NCI-H345 (cell line): ENCODE measurements at places on chromosomes 1 and 21.
A peak's percentile ranks its signal among the peaks of the same experiment; 100 is the strongest.

DNA sequence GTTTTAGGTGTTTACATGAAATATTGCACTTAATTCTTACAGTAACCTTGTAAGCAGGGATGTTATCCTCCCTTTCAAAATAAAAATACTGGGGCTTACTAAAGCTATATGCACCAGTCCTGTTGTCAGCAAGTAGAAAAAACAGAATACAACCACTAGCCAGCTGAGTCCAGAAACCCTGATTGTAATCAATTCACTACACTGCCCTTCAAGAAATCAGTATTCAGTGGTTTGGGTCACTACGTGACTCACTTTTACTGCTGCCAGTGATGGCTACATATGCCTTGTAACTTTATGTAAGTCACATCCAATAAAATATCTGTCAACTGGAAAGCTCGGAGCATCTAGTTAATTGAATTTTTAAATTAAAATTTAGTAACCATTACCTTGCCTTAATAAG lies 376.3 kb upstream of the DEPDC1 start:
- DNase-seq, result no peak

GRCh38 chr1:27448982-27449381 lies 41.0 kb downstream of the WASF2 start:
- DNase-seq, result no peak

GRCh38 chr21:17402937-17403336 lies 109.9 kb upstream of the CXADR start:
- DNase-seq, result no peak

DNA sequence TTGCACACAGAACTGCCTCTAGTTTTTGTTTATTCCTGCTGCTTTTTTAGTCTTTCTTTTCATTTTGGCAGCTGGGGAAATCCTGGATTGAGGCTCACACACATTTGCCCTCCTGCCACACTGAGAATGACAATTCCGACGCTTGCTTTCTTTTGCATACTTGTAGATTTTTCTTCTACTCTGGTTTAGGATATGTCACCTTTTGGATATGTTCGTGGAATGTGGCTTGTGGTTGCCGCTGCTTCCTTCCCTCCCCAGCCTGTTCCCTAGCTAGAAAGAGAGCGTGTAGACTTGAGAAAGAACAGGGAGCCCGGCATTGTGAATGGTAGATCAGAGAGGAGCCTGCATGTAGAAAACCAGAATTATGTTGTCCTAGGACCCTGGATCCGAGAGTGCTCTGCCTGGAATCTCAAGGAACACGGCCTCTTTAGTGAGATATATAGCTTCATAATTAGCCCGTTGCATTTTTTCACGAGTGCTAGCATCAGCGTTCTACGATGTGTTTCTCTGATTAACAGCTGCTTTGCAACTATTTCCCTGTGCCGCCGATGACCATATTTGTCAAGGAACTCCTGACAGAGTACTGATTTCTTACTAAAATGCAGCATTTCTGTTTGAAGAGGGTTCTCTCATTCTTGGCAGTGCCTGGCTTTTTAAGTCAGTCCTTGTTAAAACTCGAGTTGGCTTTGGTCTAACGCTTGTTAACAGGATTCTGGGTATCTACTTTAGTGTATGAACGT lies 56.2 kb downstream of the PEX14 start:
- no peak for DNase-seq

DNA sequence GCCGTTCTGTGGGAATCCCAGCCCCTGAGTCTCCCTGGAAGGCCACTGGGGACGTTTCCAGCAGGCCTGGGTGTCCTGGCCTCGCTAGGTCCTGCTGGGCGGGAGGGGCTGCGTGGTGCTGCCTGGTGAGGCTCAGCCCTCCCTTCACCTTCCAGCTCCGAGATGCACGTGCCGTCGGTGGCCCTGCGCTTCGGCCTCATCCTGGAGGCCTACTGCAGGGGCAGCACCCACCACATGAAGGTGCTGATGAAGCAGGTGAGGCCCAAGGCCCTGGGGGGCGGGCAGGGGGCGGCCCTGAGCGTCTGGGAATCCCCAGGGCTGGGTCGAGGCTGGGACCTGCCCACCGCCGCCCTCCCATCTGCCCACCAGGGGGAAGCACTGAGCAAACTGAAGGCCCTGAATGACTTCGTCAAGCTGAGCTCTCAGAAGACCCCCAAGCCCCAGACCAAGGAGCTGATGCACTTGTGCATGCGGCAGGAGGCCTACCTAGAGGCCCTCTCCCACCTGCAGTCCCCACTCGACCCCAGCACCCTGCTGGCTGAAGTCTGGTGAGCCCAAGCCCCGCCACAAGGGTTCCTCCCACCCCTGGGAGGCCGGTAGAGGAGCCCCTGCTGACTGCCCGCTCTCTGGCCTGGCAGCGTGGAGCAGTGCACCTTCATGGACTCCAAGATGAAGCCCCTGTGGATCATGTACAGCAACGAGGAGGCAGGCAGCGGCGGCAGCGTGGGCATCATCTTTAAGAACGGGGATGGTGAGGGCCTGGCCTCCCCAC lies 70.3 kb downstream of the PIK3CD start:
- no peak for DNase-seq

GRCh38 chr1:246526915-246527314 lies 19.8 kb upstream of the SMYD3 start:
- DNase-seq, result no peak

DNA sequence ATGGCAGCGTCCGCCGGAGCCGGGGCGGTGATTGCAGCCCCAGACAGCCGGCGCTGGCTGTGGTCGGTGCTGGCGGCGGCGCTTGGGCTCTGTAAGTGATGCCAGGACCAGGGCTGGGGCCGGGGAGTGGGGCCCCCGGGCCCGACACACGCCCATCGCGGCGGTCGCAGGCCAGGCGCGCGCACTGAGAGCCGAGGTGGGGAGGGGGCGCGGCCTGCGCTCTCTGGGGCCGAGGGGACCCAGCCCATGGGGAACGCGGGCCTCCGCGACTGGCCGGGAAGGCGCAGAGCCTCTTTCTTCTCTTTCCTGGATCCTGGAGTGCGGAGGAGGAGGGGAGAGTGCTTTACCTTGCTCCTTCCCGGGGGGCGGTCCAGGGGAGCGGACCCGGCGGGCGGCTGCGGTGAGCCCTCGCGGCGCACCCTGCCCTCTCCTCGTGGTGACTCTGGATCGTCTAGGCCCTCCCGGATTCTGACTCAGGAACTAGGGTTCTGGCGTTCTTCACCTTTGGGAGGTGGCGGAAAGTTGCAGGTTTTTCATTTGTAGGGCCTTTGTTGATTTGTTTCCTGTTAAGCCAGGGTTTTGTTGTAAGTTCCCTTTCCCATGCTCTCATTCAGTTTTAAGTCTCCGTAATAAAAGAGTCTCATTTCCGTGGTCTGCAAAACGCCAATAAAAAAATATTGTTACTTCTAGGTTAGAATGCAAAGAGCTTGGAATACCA lies 529 bp downstream of the MPZL1 start:
- DNase-seq, result peak; percentile 71

- no peak for DNase-seq
Observed at GRCh38 chr21:37219761-37220432, 47.2 kb downstream of the VPS26C start.

DNA sequence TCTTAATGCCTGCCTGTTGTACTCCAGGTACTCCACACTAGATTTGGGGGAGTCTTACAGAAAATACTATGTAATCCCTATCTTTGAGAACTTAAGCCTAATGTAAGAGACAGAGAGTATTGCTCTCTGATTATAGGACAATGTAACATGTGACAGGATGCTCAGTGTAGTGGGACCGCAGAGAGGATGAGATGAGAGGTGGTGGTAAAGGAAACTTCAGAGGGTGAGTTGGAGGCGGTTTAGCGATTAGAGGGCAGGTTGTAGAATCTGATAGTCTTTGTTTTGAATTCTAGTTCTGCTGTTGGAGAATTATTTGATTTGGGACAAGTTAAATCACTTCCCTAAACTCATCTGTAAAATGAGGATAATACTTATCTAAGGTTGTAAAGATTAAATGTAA lies 5.4 kb downstream of the SOAT1 start:
- DNase-seq, result no peak

- no peak for DNase-seq
Observed at GRCh38 chr1:92399076-92399475, 87.6 kb downstream of the GFI1 start.

DNA sequence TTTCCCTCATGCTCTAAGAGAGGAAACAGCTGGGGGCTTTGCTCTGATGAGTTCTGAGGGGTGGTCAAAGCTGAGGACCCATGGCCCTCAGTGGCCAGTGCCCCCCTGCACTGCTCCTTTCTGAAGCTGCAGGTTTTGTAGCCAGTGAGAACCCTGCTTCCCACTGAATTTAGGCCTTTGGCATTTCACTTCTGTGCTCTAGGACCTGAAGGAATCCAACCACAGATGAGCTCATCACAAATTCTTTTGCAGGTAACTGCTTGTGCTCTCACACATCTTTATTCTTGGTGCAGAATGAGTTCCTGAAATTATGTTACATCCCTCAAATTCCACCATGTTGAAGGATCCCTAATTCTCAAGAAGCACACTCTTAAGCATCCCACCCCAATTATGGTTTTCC lies 248.7 kb upstream of the IRF2BP2 start:
- DNase-seq, result no peak
